ENCODE measurements at places on chromosomes 11 and 22.

DNA sequence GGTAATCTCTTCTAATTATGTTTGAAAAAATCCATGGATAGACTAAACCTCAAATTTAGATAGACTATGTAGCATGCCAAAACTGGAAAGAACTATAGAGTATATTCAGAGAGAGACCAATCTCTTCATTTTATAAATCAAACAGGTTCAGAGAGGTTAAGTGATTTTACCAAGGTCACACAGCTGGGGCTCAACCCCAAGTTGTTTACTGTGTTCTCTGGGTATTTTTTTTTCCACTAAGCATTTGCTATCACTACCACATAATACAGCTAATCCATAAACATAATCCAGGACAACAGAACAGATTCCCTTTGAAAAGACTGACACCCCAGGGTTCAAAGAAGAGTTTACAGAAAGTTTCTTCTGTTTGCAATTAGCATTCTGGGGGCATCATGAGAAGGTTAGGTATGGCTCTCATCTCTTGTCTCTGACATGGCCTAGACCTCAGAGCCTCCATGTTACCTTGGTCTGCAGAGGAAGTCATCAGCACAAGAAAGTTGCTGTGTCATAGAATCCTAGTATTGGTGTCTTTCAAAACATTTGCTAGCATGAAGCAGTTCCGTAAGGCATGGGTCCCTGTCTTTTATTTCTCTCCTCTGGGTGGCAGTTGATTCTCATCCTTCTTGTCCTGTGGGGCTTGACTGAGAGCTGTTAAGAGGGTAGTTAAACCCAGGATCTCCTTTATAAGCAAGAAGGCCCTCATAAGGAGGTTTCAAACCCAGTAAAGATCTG lies 94.5 kb upstream of the HSD17B12 start:
- DNase-seq: no peak

DNA sequence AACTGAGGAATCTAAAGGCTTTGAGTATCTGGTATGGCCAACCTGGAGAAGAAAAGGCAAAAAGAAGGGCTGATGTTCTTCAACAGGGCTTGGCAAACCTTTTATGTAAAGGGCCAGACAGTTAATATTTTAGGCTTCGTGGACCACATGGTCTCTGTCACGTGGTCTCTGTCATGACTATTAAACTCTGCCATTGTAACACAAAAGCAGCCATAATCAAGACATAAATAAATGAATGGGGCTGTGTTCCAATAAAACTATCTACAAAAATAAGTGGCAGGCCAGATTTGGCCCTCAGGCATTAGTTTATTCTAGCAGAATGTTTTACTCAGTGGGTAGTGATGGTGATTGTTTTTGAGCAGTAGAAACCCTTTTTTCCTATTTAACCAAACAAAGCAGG lies 483 bp upstream of the ACCSL start:
- DNase-seq: no peak

GRCh38 chr22:31826443-31826842 lies 72.6 kb downstream of the DEPDC5 start:
- no peak for DNase-seq

GRCh38 chr11:1762537-1763302 lies 1.0 kb downstream of the CTSD start:
- no peak for DNase-seq

- peak; percentile 5 for DNase-seq
Measured at GRCh38 chr11:70650075-70650909, 252.0 kb downstream of the CTTN start.

- no peak for DNase-seq
Measured at GRCh38 chr11:114893329-114893728, 215.0 kb downstream of the NXPE2 start.

GRCh38 chr11:111604392-111605009 lies 2.3 kb downstream of the SIK2 start:
- DNase-seq: no peak

DNA sequence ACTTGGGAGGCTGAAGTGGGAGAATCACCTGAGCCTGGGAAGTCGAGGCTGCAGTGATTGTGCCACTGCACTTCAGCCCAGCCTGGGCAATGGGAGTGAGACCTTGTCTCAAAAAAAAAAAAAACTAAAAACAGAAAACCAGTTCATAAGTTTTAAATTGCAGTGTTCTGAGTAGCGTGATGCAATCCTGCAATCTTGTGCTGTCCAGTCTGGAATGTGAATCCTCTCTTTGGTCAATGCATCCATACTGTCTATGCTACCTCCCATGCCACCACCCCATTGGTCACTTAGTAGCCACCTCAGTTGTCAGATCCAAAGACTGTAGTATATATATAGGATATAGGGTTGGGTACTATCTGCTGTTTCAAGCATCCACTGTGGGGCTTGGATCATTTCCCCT lies 11.1 kb downstream of the YAP1 start:
- DNase-seq: no peak

DNA sequence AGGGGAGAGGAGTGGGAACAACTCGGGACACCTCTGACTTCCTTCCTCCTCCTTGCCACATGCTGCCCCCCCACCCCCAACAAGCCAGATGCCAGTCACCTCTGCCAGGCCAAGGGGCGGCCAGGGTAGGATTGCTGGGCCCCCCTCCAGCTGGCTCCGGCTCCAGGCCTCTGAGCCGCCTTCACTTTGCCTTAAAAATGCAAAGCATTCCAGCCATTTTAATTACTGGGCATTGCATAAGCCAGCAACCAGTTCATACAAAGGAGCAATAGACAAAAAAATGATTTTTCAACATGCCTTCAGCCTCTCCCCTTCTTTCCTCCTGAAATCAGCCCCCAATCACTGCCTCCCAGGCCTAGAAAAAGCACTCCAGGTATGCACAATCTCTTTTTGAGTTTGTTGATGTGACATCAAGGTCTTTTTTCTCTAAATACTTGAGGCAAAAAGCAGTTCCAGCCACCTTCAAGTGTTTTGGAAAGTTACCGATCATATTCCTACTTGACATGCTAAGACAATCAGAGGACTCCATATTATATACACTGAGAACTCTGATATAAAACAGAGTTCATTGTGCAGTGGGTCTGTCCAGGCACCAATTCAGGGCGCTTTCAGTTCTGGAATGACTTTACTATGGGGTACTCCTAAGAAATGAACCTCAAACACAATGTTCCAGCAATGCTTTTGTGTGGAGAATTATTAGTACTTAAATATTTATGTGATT lies 12.4 kb upstream of the TIMP3 start:
- DNase-seq: no peak

DNA sequence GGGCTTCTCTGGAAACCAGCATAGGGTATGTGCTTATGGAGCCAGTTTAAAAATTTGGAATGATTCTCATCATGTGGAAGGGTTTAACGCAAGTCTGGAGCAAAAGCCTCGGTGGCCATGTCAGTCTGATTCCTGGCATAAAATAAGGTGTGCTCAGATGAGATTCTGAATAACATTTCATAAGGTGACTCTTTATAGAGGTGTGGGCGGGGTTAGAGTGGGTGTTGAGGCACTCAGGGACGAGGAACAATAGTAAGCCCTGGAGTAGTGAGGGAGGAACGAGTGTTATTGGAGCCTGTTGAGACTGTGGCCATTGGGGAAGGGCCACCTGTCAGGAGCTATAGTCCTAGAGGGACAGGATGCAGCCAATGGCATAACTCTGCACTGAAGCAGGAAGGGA lies 13.0 kb upstream of the KIRREL3 start:
- no peak for DNase-seq

- DNase-seq: no peak
Measured at GRCh38 chr22:50576070-50576469, 2.2 kb downstream of the CPT1B start.

- DNase-seq: no peak
Measured at GRCh38 chr11:65945430-65945911, at the start of gene TSGA10IP. TSS of gene TSGA10IP (plus strand) at chr11:65945480. CDS start at chr11:65945676, 196 bp downstream.

- no peak for DNase-seq
Measured at GRCh38 chr11:33742249-33742851, 6.1 kb upstream of the CD59 start.

GRCh38 chr11:60377401-60378136 lies 763 bp upstream of the MS4A7 start:
- DNase-seq: no peak

GRCh38 chr11:118102721-118103261 lies 16.0 kb upstream of the SMIM35 start:
- DNase-seq: no peak

DNA sequence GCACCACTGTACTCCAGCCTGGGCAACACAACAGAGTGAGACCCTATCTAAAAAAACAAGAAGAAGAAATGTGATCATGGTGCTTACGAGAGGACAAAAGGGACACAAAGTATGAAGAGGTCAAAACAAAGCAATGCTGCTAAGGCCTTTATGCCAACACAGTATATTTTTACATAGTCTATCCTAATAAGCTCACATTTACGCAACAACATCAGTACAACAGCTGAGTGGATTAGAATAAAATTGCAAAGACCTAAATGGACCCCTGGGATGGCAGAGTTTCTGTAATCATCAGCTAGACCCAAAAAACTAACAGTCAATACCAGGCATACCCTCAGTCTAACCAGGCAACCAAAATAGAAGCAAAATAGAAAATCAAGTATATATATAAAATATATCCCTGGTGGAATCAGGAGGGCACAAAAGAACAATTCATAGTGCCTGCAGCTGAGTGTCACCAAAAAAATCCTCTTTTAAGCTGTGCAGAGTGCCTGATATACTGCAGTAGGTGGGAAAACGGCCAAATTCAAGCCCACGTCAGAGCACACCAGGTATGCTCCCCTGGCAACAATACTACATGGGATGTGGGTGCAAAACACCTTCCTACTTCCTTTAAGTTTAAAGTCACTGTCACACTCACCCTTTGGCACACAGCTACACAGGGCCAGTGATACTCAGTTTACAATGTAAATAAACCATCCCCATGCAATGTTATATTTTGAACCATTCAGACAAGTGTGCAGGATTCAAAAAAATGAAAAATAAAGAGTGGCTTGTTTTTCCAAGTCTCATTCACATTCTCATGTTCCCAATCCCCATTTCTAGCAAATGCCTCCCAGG lies 57.8 kb downstream of the RBFOX2 start:
- no peak for DNase-seq

- no peak for DNase-seq
Measured at GRCh38 chr11:120055646-120056045, 82.3 kb downstream of the TRIM29 start.

GRCh38 chr22:47190276-47190956 lies 428.0 kb downstream of the TBC1D22A start:
- DNase-seq: no peak

DNA sequence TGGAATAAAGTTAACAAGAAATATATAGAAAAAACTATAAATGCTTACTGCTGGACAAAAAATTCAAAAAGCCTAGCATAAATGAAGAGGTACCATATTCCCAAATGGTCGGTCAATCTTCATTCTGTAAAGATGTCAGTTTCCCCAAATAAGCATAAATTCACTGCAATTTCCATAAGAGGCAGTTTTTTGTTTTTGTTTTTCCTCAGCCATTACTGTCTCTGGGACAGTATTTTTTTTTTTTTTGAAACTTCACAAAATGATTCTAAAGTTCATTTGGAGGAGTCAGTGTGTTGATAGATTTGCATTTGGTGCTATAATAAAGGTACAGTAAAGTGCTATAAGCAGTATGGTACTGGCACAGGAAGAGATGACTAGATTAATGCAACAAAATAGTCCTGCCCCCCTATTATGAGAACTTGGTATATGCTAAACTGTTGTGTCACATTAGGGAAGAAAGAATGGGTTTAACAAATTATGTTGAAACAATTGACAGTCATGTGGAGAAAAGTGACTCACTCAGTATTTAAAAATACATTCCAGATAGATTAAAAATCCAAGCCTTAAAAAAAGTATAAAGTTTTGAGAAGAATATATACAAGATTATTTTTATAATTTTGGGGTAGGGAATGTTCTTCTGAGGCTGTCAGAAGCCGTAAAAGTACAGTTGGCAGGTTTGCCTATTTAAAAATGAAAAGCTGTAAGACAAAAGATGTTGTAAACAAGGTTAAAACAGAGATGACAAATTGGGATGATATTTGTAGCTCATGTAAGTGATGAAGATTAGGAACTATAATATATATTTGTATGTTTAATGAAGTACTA lies 2.6 kb upstream of the FTH1 start:
- no peak for DNase-seq

DNA sequence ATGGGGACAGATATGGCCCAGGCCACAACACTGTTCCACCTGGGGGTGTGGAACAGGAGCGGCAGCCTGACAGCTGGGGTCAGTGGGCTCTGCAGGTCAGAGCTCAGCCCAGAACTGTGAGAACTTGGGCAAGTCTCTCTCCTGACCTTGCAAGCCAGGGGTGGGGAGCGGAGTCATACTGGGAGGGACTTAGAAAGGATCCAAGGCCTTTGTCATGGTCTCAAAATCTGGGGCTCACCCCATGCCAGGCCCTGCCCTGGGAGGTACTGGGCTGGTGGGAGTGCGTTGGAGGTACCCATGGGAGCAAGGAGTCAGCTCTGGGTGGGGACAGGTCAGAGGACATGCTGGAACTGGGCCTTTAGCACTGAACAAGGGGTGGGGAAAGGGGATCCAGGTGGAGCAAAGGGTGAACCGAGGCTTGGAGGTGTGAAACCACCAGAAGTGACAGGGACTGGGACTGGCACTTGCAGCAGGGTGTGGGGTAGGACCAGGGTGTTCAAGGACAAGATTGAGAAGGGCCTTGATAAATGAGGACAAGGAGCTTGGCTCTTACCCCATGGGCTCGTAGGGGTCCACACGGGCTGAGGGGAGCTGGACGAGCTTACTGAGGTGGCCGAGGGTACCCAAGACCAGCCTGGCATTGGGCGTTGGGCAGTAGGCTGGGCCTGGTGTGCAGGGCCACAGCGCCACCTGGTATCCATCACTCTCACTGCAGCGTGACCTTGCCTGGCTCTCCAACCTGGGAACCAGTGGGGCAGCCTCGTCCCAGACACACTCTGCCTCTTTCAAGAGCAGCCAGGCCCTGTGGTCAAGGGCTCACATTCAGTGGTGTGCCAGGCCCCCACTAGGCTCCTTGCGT lies 7.4 kb upstream of the PMM1 start:
- peak; percentile 21 for DNase-seq

GRCh38 chr11:110079726-110080125 lies 13.5 kb upstream of the ZC3H12C start:
- no peak for DNase-seq

- DNase-seq: no peak
Measured at GRCh38 chr11:37689951-37690350, 1091.9 kb upstream of the RAG2 start.

- DNase-seq: no peak
Measured at GRCh38 chr22:50476868-50477267, 2.0 kb upstream of the SBF1 start.

- DNase-seq: no peak
Measured at GRCh38 chr11:10394229-10395101, 60.6 kb upstream of the AMPD3 start.
